ENCODE measurements at places on chromosomes 3 and 15.

DNA sequence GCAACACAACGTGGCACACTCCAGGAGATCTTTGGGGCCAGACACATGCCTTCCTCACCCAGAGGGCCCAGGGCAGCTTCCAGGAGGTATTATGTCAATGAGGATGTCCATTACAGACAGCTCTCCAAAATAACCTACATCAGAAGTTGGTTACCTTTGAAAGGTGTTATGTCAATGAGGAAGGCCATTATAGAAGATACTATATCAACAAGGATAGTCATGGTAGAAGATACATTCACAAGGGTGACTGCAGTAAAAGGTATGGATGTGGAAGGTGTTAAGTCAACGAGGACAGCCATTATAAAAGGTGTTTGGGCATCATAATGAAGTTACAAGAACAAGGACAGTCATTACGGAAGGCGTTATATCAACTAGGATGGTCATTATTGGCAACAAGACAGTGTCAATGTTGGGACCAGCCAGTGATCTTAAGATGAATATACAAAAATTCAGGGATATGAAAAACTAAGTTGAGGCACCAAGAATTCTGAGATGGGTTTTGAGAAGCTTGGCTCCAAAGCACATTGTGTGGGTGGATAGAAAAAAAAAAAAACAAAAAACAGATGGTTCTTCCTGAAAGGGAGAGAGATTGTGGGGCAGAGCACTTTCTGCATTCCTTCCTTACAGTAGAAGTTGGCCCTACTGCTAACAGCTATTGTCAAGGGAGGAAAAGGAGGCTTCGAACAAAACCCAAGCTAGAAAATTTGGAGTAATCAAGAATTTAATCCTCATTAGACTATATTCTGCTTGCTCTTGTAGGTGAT, 11.2 kb downstream of the CDCP1 start:
- DNase-seq = no peak

GRCh38 chr15:25022233-25022632, 67.4 kb downstream of the SNRPN start:
- no peak for DNase-seq

DNA sequence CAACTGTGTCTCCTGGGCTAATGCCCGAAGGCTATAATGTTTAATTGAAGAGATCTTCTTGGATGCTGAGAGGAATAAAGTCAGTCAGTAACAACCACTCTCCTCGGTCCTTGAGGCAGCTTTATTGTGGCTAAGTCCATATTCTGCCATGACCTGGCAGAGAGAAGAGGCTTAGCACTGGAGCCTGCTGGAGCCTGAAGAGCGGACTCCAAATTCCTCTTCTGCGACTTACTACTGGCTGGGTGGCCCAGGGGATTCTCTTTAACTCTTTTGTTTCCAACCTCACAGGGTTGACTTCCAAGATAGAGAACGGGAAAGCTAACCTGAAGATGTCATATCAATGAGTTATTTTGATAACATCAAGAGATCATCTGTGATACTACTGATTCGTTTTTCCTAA, 71.1 kb downstream of the MYO1E start:
- DNase-seq = no peak

DNA sequence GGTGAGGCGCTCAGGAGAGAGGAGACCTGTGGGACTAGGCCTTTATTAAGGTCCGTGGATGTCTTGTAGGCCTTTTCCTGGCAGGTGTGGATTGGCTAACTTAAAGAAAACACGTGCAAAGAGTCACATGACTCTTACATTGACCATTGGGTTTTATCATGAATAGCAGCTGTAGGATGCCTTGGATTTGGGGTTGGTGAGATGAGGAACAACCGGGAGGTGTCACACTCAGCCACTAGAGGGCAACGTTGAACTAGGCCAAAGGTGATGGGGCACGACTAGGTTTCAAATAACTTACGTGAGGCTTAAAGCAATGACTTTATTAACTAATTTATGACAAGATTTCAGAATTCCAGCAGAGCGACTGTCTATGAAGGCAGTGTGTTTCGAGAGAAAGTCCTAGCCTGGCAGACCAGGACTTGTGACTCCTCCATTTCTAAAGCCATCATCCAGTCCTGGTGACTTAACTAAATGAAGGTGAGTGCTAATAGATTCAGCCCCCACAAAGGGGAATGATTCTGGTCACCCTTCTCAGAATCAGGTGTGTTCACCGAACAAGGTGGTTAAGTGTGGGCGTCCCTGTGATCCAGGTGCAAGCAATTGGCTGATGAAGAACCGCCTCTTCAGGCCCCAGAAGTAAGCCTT, 345.6 kb downstream of the MCTP2 start:
- DNase-seq = no peak

- no peak for DNase-seq
Measured at GRCh38 chr3:172391592-172392302, 56.5 kb downstream of the GHSR start.

DNA sequence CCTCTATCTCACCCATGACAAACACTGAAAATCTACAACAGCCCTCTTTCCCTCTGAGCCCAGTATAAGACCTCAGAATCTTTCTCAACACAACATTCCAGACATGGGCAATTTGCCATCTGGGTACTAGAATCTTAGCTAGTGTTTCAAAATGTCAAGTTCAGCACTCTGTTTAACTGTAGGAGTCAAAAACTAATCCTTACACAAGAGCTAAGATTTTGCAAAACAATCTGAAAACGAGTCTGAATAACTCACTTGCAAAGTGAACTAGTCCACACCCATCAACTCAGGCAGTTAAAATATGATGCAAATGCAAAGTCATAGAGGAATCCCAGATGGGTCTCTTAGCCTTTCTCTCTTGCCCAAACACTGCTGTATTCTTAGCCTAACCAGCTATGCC, 67.8 kb downstream of the GPR176 start:
- DNase-seq = no peak

- DNase-seq = no peak
Measured at GRCh38 chr15:67172172-67172571, 82.3 kb downstream of the AAGAB start.

All from DMS153 (cell line).